Occipital lobe (tissue), 3 donors: ENCODE measurements at places on chromosomes 5 and 9.

- DNase-seq: no peak
These were observed 534.7 kb downstream of the CAAP1 start for GRCh38 chr9:26357803-26358344.

GRCh38 chr9:137534256-137535119 lies 15.7 kb downstream of the PNPLA7 start:
- DNase-seq: no peak

DNA sequence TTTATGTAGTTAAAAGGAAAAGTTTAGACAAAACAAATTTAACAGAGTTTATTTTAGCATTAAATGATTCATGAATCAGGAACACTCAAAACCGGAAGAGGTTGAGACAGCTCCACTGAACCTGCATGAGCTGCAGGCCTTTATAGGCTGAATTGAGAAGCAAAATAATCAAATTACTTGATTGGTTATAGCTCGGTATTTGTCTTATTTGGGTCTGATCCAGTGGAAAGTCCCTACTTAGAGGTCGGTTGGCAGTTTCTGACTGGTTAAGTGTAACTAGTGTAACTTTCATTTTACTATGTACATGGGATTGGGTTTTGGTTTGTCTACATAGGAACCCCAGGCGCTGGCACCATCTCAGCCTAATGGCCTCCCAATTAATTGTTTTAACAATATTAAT lies 74.1 kb upstream of the PIK3R1 start:
- DNase-seq: no peak

- DNase-seq: no peak
These were observed 8.9 kb upstream of the DELE1 start for GRCh38 chr5:141914797-141915196.

DNA sequence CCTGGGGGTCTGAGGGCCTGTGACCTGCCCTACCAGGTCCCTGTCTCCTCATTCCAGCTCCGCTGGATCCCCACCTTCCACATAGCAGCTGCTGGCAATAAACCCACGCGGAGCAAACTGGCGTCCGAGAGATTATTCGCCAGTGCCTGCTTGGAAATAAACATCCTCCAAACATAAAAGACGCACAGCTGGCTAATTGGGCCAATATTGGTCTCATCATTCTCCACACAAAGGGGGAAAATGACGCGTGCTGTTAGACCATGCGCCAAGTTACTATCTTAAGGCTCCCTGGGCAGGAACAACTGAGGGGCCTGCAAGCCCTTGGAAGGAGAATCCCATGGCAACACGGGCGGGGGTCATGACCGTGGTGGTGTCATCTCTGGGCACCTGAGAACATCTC lies 73.3 kb upstream of the SARDH start:
- DNase-seq: no peak
